AG04450 (cell line): ENCODE measurements at places on chromosomes 2 and 18. TPM values are rescaled to one million over a fixed set of nuclear protein-coding genes. Genes with fewer than 3 reads are reported as not detected.

GRCh38 chr2:112924360-112924759, 13.4 kb downstream of the IL37 start:
- no peak for DNase-seq

DNA sequence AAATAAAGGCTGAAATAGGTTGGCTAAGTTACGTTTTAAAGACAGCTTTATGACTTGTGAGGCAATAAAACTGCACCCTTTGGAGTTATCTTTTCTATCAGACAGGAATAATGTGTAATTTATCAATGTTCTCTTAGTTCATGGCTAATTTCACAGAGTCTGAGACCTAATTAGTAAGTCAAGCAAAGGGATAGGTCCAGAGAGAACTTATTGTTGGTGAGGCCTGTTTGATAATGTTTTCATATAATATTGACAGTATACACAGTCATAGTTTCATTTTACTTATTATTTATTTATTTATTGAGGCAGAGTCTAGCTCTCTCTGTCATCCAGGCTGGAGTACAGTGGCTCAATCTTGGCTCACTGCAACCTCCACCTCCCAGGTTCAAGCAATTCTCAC, 1.9 kb upstream of the IL36RN start:
- no peak for DNase-seq

DNA sequence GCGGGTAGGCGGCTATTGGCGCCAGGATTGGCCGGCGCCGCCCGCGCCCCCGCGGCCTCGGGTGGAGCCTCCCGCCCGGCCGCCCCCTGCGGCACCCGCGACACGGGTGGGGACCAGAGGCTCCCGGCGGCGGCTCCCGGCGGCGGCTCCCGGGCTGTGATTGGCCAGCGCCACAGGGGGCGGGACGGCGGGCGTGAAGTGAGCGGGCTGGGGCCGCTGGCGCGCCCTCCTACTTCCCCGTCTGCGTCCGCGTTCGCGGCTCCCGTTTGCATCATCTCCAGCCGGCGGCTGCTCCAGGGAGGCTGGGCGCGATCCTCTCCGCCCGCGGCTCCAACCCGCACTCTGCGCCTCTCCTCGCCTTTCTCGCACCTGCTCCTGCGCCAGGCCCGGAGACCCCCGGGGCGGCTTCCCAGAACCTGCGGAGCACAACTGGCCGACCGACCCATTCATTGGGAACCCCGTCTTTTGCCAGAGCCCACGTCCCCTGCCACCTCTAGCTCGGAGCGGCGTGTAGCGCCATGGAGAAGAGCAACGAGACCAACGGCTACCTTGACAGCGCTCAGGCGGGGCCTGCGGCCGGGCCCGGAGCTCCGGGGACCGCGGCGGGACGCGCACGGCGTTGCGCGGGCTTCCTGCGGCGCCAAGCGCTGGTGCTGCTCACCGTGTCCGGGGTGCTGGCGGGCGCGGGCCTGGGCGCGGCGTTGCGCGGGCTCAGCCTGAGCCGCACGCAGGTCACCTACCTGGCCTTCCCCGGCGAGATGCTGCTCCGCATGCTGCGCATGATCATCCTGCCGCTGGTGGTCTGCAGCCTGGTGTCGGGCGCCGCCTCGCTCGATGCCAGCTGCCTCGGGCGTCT, at the start of gene SLC1A4:
Gene SLC1A4, plus strand, starts transcription at position 274 of the 856 bp plus-strand sequence. Its CDS starts 245 bp downstream, at position 519.
- peak; percentile 64 for DNase-seq

- no peak for DNase-seq
These were observed 524.7 kb downstream of the PARD3B start for GRCh38 chr2:205069928-205070327.

DNA sequence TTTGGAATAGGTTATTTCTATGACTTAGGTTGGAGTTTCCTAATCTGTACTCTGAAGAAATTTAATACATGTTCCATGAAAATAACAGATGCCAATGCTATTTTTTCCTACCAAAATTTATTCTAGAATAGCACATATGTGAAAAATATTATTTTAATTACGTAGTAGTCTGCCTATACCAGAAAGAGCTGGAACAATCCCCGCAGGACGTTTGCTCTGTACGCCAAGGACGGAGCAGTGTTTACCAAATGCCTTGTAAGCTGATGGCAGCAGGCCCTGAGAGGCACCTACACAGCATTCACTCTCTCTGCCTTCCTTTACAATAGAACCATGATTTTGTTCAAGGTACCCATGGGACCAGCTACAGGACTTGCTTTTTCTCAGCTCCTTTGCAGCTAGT, 16.8 kb upstream of the SLC1A4 start:
- no peak for DNase-seq

DNA sequence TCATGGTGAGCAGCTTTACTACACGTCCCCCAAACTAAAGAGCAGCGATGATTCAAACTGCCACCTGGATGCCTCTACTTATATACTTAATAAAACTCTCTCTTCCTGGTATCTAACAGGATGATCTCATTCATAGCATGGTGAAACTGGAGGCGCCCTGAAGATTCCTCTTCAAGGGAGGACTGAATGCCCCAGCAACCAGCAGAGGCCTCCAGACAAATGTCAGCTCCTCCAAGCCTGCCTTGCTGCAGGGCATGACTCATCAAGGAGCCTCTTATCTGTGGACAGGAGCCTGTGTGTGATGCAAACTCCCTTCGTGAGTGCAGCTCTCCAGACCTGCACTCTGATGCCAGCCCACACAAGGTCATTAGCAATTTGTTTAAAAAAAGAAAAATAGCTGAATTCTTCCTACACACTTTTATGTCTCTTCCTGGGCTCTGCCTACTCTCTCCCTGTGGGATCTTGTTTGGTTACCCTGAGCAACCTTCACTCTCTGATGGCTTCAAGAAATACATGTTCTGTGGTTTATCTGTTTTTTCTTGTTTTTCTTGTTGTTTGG, 30.2 kb downstream of the LONRF2 start:
- peak; percentile 83 for DNase-seq

DNA sequence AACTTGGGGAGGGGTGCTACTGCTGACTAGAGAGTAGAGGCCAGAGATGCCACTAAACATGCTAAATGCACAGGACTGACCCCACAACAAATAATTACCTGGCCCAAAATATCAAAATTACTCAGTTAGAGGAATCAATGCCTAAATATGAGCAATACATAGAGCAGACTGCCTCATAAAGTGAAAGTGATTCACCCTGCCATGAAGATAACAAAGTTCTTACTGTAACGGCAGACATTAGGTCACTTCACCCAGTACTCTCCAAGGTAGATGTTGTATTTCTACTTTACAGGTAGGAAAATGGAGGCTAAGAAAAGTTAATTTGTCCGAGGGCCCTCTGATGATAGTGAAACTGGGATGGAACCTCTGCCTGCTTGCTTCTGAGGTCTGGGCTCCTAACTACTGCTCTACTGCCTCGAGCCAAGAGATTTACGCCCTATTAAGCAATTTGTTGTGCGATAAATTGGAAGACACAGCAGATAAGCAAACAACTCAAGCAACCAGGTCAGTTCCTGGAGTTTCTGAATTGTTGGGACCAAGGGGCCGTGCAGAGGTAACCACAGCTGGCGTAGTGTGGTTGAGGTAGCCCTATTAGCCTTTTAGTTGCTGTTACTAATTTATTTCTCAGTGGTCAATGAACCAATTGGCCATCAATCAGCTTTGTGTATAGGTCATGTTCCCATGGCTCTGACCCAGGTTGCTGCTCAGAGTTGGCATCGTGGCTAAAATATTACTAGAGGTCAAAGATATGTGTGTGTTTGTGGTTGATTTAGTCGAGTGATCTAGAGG, 4.8 kb downstream of the DHRS9 start:
- DNase-seq, result no peak

- peak; percentile 70 for DNase-seq
These were observed 50.1 kb downstream of the MAP2 start for GRCh38 chr2:209473930-209474419.

DNA sequence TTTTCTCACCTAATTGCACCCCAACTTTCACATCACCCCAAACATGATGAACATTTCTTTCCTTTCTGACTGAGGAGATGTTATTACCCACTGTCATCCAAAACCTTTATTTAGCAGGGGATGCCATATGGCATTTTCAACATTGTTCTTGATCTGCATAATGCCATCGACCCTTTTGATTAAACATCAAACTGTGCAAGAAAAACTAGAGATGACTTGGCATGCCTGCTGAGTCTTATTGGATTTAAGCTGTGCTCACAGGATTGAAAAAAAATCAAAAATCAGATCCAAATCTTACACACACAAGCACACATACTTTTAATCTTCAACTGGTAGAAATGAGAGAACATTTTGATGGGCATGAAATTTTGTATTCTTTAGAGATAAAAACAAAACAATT, 536.0 kb downstream of the TMX3 start:
- no peak for DNase-seq

- DNase-seq, result peak; percentile 45
These were observed 196.4 kb downstream of the HRH4 start for GRCh38 chr18:24656551-24657443.

DNA sequence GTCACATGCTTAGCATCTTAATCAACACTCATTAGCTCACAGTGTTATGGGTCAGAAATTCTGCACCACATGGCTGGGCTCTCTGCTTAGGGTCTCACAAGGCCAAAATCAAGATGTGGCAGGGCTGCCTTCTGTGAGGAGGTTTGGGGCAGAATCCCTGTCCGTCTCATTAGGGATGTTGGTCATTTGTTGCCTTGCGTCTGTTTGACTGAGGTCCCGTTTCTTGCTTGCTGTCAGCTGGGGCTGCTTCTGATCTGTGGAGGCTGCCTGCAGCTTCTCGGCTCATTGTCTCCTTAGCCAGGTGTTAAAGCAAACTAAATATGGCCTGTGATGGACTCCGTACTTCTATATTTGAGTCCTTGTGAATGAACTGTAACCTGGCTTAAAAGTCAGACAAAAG, 146.5 kb downstream of the NDUFA10 start:
- no peak for DNase-seq

DNA sequence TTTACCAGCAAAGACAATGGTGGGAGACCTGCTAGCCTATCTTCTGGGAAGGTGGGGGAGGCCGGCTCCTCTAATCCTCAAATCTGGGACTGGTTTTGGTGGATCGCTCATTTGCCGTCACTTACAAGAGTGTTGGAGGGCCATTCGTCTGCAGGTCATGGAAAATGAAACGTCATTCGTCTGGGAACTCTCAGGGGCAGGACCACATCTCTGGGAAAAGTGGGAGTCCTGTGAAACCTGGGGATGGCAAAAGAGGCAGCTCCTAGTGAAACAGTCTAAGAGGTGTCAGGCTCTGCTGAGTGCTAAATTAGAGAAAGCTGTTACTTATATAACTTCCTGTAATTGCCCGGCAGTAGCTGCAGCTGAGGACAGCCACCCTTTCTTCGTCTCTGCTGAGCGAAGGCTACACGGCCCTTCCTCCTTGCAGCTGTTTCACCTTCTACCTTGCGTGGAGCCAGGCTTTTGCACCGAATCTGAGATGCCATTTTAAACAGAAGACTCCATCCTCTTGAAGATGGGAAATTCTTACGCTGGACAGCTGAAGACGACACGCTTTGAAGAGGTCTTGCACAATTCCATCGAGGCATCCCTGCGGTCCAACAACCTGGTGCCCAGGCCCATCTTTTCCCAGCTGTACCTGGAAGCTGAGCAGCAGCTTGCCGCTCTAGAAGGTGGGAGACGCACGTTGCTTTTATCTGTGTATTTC, 22.4 kb downstream of the GREB1 start:
- DNase-seq, result no peak

DNA sequence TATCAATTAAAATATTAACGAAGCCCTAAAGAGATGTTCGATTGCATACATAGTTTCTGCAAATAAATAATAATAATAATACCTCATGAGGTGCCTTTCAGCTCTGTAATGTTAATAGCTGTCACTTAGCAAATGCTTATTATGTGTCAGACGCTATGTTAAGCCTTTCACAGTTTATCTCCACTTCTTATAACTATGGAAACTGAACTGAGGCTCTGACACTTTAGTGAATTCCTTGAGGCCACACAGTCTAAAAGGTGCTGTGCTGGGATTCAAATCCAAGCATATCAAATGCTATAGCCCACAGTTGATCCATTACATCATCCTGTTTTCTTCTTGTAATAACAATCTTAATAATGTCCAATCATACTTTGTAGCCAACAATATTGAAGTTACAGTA, 1571.5 kb upstream of the NXPH2 start:
- DNase-seq, result no peak

DNA sequence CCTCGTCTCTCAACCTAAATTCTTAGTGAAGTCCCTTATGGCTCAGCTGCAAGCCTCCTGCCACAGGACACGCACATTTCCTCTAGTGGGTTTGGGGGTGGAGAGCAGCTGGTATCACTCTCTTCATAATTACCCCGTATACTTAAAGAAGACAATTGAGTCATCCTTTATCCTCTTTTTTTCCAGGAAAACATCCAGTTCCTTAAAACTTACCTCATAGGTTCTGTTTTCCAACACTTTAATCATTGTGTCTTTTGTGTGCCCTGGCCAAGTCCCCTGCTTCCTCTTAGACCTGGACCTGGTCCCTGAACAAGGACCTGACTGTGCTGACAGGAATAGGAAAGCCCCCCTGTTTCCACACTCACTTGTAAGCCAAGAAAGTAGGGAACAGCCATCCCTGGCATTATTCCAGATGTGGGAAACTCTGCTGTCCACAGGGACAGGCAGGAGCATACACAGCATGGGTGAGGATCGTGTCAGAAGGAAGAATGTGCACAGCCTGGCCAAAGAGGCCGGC, 42.3 kb upstream of the MYO1B start:
- DNase-seq, result peak; percentile 34

DNA sequence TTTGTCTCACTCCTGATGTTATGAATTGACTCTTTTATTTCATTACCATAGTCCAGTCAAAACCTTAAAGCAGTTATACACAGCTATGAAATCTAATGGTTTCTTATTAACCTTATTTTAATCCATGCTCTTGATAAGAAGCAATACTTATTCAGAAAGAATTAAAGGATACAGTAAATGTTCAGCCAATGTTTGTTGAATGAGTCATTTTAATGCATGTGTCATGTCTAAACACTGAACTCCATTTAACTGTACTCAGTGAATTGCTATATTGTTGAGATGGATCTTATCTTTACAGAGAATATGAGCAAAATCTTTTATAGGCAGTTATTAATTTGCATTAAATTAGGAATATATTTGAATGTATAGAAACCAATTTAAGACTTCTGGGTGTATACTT, 135.1 kb upstream of the TFPI start:
- DNase-seq, result no peak

- no peak for DNase-seq
These were observed 54.6 kb downstream of the HDLBP start for GRCh38 chr2:241260911-241261310.

The CRIM1 gene
- polyA plus RNA-seq, result 142 and 168 TPM in 2 replicates

The CFC1 gene
- polyA plus RNA-seq, result not detected in 2 replicates

The SPDYA gene
- 0.07 and 0.22 TPM in 2 replicates for polyA plus RNA-seq

The UGT1A10 gene
- polyA plus RNA-seq, result not detected in 2 replicates

The NDC80 gene
- polyA plus RNA-seq, result 6.4 and 10.2 TPM in 2 replicates
